Tibial nerve (tissue), 4 donors: ENCODE measurements at places on chromosomes 7 and 10.

DNA sequence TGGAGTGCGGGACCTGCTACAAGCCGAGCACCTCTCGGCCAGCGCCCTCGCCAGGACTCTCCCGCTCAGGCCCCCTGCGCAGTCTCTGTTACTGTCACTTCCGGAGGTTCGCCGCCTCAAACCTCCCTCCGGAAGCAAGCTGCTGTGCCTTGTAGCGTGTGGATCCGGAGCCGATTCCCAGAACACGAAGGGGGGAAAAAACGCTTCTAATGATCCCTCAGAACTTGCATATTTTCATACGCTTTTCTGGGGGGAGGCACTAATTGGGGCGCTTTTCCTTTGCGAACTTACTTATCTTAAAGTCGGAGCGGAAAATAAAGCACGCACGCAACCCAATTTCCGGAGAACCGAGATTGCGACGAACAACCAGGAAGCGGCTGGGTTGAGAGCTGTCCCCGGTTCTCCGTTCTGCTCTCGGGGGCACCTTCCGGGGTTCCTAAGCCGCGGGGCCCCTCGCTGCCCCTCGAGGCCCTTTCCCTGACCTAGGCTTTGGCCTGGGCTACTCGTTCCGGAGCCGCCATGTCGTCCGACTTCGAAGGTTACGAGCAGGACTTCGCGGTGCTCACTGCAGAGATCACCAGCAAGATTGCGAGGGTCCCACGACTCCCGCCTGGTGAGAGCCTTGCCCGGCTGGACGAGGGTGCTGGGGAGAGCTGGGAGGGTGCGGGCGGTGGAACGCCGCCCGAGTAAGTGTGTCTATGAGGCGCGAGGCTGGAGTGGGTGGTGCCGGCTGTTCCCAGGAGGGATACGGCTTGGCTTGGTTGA, at the start of the genes VTI1A and ZDHHC6:
VTI1A (plus strand) TSS at position 361 of the 765 bp plus-strand sequence; CDS start at position 520, 159 bp downstream.
ZDHHC6 (minus strand) TSS at position 60 of the 765 bp plus-strand sequence. CDS start 1,478 bp downstream, outside the sequence.
- DNase-seq, result peak; percentile 63

- no peak for DNase-seq
Observed at GRCh38 chr7:158525648-158526484, 61.8 kb downstream of the PTPRN2 start.

DNA sequence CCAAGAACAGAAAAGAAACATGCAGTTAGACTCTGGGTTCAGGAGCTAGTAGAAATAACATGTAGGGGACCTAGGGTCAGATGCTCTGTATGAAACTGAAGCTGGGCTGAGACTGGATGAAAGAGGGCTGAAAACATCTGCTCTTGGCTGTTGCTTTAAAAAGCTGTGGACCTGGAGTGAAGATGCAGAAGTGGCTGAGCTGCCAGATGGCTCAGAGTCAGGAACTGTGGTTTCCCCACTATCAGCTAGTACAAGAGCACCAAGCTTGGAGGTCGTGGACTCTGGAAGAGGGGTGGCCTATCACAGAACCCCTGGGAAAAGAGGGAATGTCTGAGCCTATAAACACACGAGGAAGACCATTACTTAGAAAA, 5.9 kb downstream of the ADK start:
- DNase-seq, result peak; percentile 45

DNA sequence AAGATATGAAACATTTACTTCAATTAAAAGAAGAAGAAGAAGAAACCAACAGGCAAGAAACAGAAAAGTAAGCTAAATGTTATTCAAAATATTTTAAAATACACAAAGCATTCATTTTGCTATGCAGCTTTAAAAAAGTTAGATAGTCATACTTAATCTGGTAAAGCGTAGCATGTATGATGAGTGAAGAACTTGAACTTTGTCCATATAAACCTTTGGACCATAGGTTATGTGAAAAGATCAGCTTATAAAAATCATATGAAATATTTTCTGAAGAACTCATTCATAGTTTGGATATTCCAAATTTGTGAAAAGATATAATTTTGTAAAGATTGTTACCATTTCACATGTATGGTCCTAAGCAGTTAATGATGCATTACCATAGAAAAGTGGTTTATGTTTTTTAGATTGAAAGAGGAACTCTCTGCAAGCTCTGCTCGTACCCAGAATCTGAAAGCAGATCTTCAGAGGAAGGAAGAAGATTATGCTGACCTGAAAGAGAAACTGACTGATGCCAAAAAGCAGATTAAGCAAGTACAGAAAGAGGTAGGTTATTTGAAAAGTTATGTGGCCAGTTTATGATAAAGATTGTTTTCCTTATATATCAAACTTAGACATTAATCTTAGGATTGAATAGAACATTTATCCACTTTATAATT, 37.3 kb downstream of the KIF20B start:
- DNase-seq, result no peak
